ENCODE measurements at places on chromosomes 1 and 21. TPM values are rescaled to one million over a fixed set of nuclear protein-coding genes. Genes with fewer than 3 reads are reported as not detected.

CFAP74 gene
- total RNA-seq: not detected

TRIM58 gene
- total RNA-seq: 0.17 TPM

GJC2 gene
- 5.0 TPM for total RNA-seq

GRCh38 chr1:220999872-221000863 lies 120.9 kb downstream of the HLX start:
- peak; percentile 72 for DNase-seq

FH gene
- total RNA-seq: 55.8 TPM

DNA sequence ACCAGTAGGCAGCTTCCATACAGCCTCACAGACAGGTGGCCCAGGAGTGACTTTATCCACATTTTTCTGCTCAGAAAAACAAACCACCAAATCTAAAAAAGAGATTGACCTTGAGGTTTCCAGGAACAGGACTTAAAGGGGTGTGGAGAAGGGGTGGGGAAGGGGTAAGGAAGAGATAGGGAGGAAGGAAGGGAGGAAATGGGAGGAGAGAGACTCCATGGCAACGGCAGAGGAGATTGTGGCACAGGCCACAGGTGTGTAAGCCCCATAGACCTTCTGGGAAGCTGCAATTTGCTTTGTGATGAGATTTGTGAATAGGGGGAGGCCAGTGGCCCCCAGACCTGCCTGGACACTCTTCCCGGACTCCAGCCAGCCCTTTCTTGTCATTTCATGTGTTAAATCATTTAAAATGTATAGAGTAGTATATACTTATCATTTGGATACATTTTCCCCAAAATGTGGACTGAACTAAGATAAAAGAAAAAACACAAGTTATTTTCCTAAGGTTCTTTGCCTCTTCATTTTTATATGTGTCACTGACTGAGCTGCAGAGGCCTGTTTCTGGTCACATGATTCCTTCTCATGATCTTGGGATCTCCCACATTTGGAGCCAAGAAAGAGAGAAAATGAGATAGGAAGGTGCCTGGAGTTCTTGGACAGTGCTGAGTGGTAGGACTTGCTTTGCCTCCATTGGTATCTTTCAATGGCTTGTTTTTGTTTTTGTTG lies 55.5 kb downstream of the CLIC6 start:
- DNase-seq: no peak

ATP6V1G3 gene
- 0.47 TPM for total RNA-seq

RHCE gene
- total RNA-seq: 0.93 TPM

DNA sequence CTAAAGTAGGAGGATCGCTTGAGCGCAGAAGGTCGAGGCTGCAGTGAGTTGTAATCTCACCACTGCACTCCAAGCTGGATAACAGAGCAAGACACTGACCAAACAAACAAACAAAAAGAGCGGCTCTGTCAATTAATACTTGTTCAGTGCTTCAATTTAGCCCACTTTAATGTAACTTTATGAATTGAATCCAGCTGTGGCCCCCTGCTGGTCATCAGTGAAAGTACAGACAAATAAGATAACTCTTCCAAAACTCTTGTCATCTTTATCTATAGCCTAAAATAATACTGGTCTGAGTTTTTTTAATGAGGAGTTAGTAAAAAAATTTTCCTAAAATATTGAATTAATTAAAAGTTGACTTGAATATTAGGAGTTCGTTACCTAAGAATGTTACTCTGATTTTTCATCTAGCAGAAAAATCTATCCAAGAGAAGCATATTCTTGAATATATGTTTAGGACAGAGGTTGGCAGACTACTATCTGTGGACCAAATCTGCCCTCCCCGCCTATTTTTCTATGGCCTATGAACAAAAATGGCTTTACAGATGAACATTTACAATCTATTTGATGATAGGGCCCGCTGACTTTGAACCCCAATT lies 26.1 kb downstream of the ATP5PF start:
- DNase-seq: peak; percentile 68

GRCh38 chr1:17768651-17769241 lies 13.6 kb downstream of the ACTL8 start:
- no peak for DNase-seq

- no peak for DNase-seq
Observed at GRCh38 chr1:245363461-245364200, 208.8 kb downstream of the KIF26B start.

MRAP gene
- not detected for total RNA-seq

- no peak for DNase-seq
Observed at GRCh38 chr1:59445040-59445439, 148.1 kb downstream of the FGGY start.

GRCh38 chr21:32523988-32524719 lies 61.2 kb downstream of the TCP10L start:
- peak; percentile 99 for DNase-seq

AMY1B gene
- total RNA-seq: not detected

DNA sequence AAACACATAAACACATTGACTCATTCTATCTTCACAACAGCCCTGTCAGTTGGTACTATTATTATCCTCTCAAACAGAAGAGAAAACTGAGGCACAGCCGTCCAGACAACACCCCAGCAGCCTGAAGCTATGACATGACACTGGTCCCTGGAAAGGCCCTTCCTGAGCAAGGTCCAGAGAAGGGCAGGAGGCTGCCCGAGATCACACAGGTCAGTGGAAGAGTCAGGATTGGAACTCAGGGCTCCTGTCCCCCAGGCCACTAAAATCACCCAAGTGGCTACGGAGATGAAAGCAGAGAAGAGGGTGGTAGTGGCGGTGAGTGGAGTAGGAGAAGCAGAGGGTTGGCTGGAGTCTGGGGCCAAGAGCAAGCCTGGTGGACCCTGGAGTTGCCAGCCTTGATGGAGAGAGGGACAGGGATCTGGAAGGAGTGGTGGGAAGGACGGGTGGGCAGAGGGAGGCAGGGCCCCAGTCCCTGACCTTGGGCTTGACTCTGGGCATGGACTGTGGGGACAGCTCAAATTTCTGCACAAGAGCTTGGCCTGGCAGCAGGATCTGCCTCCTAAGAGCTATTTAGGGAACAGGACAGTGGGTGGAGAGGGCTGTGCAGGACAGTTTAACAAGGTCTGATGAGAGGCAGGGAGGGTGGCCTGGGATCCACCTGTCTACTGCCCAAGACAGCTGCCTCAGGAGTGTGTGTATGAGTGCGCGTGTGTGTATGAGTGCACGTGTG lies 15.8 kb downstream of the MYOM3 start:
- DNase-seq: no peak

DNA sequence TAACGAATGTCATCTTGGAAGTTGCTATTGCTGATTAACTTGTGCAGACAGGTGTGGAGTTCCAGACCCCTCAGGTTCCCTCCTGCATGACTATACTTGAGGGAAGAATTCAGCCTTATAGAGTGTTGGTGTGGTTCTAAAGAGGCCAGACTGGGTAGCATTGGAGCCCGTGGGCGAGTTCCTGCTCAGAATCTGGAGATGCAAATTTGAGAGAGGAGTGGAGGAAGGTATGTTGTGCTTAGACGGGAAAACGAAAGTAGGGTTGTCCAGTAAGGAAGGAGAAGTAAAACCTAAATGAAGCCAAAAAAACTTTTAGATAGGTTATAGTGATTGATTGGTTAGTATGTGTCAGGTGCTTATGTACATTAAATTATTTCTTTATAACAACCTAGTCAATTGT lies 79.2 kb downstream of the ZNF326 start:
- no peak for DNase-seq

TAF1A gene
- 5.3 TPM for total RNA-seq

DNA sequence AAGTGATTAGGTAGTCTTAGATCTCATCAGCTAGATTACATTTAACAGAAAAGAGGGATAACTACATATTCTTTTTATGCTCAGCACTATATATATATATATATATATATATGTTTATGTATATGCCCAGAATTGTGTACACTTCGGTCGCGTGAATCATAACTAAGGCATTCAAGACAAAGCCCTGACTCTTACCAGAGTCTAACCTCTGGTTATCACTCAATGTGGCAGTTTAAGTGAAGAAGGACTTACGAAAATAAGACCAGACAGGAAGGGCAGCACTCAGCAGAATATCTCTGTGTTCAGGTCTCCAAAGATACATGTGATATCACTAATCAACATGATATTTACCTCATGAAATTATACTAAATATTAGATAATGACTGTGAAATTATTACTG lies 1326.7 kb downstream of the MRPL39 start:
- no peak for DNase-seq

CCDC30 gene
- total RNA-seq: 0.28 TPM

DNA sequence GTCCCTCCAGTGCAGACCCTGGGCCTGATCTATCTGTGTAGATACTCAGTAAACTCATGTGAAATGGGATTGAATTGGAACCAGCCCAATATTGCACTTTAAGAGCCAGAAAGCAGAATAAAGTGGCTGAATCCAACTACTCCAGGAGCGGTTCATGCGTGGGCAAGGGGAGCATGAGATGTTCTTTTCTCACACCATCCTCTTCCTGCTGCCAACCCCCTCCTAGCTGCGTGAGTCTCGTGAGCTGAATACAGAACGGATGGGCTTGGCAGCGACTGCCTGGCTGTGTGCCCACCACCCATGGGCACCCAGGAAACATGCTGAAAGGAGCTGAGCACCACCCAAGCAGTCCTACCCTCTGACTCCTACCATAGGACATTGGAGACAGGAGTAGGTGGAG lies 128.3 kb downstream of the ELAVL4 start:
- no peak for DNase-seq
